ENCODE measurements at places on chromosomes 6 and 20.

GRCh38 chr20:19451231-19451922, 238.9 kb downstream of the SLC24A3 start:
- no peak for DNase-seq

DNA sequence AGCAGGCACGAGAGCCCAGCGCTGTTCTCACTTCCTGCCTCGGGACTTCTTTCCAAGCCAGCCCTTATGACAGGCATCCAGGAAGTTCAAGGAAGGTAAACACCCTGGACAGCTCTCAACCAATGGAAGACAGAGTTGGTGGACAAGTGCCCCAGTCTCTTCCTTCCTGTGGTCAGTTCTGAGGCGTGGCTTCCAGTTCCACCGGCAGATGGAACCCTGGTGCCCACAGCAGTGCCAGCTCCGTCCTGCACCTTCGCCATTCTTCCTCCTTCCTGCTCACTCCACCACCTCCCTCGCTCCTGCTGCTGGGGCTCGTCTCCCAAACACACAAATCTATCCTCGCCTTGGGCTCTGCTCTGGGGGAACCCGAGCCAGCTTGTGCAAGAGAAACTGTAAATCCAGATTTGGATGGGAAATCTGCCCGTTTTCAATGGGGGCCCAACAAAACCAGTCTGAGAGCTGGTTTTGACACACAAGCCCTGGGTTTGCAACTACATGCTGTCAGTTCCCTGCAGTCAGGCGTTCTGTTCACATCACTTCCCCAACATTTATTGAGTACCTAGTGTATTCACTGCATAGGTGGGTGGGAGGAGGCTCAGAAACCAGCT, 162.7 kb downstream of the GRM4 start:
- DNase-seq: no peak

DNA sequence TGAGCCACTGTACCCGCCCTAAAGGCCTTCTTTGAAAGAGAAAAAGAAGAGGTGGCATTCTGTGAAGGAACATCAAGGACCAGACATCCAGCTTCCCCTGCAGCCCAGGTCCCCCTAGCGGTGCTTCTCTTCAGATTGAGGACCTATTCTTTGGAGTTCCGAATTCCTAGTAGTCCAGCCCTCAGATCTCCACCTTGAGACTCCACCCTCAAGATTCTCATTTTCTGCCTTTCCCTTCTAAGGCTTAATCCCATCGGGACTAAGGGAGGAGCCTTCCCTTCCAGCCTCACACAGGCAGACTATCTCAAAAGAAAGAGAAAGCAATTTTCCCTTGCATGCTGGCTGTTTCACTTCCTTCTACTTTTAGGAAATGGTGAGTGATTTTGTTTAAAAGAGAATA, 32.5 kb downstream of the MUC22 start:
- no peak for DNase-seq

GRCh38 chr6:38063973-38064372, 244.4 kb downstream of the ZFAND3 start:
- DNase-seq: no peak
